ENCODE measurements at places on chromosomes 16 and 17.

DNA sequence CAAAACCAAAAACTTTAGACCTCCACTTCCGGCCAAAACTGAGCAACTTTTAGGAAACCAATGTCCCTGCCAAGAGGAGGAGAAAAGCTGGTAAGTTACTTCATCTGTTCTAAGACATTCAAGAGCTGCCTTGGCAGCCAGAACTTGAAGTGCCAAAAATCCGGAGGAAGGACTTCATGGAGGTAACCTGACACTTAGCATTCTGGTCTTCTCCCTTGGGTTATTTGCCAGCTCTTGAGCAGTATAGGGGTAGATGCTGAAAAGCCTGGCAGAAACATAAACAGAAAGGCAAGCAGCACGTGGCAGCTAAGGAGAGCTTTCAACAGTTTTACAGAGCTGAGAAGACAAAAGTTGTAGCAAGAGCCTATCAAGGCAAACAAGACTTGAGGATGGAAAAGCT lies 53.2 kb downstream of the CDYL2 start:
- no peak for DNase-seq

- DNase-seq = no peak
Observed at GRCh38 chr17:13462673-13463124, 139.0 kb downstream of the HS3ST3A1 start.

GRCh38 chr16:67104845-67105244 lies 4.9 kb upstream of the PHAF1 start:
- no peak for DNase-seq

DNA sequence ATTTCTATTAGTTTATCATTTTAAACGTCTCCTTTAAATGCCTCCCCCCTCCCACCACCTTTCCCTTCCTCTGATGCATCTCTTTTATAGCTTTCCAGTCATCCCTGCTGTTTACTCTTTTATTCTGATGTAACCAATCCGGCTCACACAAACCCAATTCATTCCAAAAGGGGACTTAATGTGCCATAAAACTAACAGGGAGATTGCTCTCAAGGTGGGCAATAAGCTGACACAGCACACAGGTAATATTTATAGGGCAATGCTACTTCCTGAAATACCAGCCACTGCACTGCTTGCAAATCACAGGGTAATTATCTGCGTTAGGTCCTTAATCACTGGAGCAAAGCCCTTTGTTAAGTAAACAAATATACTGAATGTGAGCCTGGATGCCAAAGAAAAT lies 23.3 kb upstream of the CA10 start:
- DNase-seq = peak; percentile 79

- no peak for DNase-seq
Observed at GRCh38 chr16:66751053-66751302, 431 bp downstream of the DYNC1LI2 start.

DNA sequence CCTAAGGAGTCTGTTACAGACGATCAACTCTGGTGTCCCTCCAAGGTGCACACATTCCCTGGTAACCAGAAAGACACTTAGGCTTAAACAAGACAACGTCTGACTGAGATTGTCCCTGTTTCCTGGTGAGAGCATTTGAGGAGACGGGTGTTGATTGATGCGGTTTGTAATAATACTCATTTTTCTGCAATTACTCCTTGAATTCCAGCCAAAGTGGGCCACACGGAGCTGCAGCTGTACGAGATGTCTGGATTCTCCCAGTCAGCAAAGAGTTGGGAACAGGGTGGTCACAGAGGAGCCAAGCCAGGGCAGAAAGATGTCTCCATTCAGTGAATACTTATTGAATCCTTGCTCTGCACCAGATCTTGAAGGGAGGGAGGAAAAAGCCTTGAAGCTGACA lies 30.9 kb upstream of the CES5A start:
- DNase-seq = no peak

- no peak for DNase-seq
Observed at GRCh38 chr16:87834668-87835473, 34.4 kb downstream of the SLC7A5 start.

GRCh38 chr17:57395721-57396321 lies 139.5 kb downstream of the MSI2 start:
- no peak for DNase-seq

DNA sequence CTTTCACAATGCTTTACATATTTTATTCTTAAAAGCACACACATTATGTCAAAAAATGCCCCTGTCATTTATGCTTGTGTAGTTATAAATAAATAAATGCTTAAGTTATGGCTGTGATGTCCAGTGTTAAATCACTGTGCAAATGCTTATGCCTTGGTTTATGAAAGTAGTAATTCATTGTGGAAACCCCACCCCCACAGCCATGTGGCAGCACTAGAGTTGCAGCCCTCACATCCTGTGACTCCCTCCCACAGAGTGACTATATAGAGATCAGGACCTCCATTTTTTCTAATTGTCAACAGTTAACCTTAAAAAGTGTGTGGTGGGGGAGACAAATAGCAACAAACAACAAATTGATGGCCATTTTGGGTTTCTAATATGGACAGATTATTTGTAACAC lies 2.4 kb downstream of the SKAP1 start:
- no peak for DNase-seq

DNA sequence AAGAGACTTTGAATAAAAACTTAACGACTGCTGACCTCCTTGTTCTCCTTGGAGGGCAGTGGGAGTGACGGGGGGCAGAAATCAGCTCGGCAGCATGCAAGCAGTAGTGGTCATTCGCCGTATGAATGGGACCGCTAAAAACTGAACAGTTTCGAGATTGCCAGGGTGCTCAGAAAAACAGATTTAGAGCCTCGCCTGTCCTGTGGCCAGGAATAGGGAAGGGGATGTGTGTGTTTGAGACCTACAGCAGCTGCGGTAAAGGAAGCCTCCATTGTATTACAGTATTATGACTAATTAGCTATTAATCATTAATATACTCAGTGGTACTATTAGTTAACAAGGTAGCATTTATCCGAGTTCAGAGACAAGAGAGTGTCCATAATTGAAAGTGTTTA lies 670 bp upstream of the ZNF652 start:
- no peak for DNase-seq

DNA sequence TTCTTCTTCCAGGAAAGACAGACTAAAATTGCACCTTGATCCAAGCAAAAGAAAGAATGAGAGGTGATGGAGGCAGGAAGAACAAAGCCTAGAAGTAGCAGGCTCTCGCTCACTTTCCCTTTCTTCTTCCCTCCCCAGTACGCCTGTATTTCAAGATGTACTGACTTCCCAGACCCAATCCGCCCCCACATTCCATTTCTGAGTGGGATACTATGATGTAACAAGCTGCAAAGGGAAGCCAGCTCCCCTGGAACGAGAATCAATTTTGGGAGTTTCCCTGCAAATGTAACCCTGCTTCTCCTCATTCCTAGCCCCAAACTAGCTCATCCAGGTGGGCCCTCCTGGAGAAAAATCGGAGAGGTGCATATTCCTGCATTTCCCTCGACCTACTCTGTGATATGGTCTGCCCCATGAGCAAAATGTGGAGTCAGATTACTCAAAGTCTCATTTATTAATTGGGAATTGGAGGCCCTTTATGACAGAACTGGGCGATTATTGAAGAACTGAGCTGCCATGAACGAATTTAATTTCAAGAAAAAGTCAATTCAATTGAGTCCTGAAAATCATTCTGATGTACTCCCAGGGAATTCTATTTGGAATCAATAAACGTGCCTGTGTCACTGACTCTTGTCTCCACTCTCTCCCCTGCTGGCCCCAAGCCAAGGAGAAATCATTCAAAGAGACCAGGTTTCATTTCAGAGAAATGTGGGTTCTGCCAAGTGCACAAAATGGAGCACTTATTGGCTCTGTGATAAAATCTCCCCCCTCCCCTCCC lies 398.9 kb downstream of the SHISA9 start:
- DNase-seq = no peak

GRCh38 chr16:82895843-82896242 lies 269.1 kb downstream of the CDH13 start:
- no peak for DNase-seq

- DNase-seq = peak; percentile 73
Observed at GRCh38 chr16:2963723-2964474, at the start of gene KREMEN2. Gene KREMEN2 (plus strand): TSS chr16:2964275. CDS start chr16:2964521, 246 bp downstream.

DNA sequence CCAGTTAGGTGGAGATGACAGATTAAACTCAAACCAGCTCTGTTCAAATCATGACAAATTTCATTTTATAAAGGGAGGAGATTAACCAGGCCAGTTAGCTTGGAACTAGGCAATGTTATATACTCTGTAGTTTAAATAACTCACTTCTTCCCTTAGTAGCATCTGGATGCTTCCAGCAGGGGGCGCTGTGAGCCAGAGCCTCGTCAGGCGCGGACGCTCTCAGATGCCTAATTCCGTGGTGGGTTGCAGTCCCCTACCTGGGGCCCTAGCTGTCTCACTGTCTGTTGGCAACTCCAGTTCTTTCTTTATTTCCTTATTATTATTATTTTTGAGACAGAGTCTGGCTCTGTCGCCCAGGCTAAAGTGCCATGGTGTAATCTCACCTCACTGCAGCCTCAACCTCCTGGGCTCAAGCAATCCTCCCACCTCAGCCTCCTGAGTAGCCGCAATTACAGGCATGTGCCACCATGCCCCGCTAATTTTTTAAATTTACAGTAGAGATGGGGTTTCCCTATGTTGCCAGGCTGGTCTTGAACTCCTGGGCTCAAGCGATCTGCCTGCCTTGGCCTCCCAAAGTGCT lies 17.3 kb upstream of the WFDC1 start:
- no peak for DNase-seq

DNA sequence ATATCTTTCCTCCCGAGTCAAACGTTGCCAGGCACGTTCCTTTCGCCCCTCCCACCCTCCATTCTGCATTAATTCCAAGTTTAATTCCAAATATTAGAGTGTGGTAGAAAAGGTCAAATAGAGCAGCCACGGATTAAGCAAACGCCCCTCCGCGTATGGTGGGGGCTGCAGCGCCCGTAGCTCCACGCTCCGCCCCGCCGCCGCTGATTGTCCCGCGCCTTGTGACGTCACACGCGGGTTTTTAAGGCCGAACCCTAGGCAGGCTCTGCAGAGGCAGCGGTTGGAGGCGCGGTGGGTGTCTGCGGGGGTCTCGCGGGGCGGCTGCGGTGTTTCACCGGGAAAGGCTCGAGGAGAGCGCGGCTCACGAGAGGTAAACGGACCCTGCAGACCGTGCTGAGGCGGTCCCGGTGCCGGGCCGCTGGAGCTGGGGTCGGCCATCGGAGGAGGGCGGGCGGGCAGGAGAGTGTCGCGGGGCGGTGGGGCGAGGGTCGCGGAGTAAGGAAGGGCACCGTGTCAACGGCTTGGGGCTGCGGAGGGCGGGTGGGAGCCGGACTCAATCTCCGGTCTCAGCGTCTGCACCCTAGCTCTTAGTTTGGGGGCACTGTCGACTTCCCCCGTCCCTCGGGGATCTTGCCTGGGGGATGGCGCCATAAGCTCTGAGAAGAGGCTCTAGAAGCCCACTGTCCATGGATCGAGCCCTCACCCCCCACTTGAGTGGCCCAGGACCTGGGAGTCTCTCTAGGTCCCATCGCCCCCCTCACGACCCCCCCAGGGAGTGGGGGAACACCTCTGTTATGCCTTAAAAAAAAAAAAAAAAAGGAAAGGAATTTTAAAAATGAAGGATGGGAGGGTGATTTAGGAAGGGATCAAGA lies at the start of gene ARL4D:
Gene ARL4D (plus strand): TSS at position 270 of the 872 bp plus-strand sequence. CDS start 740 bp downstream, outside the sequence.
- DNase-seq = no peak

DNA sequence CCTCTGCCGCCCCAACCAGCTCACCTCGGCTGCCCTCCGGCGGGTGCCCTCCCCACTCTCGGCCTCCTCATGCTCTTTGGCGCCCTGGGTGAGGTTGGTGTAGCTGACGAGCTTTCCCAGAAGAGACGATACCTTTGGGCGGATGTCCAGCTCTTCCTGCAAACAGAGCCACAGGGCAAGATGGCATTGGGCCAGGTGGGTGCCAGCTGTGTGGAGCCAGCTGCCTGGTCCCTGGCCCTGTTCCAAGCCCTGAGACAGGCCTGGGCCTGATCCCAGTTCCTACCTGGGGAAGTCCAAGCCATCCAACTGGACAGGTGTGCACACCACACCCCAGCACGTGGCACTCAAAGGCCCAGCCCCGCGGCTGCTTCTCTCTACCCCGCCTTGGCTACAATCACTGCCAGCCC lies 6.9 kb downstream of the SLC12A4 start:
- peak; percentile 90 for DNase-seq

GRCh38 chr17:57092171-57092570 lies 7.1 kb downstream of the AKAP1 start:
- DNase-seq = no peak

DNA sequence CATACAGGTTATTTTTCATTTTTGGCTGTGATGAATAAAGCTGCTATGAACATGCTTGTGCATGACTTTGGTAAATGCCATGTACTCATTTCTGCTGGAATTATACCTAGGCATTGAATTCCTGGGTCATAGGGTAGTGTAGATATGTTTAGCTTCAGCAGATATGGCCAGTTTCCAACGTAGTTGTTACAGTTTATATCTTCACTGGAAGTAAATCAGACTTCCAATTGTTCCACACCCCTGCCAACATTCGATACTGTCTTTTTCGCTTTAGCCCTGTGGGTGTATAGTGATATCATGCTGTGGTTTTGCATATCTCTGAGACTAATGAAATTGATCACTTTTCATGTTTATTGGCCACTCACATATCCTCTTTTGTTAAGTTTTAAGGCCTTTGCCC lies 50.4 kb downstream of the ARHGAP27 start:
- no peak for DNase-seq

- no peak for DNase-seq
Observed at GRCh38 chr16:53071748-53072301, 17.0 kb downstream of the CHD9 start.

- DNase-seq = no peak
Observed at GRCh38 chr17:9890124-9890523, 14.9 kb downstream of the RCVRN start.

DNA sequence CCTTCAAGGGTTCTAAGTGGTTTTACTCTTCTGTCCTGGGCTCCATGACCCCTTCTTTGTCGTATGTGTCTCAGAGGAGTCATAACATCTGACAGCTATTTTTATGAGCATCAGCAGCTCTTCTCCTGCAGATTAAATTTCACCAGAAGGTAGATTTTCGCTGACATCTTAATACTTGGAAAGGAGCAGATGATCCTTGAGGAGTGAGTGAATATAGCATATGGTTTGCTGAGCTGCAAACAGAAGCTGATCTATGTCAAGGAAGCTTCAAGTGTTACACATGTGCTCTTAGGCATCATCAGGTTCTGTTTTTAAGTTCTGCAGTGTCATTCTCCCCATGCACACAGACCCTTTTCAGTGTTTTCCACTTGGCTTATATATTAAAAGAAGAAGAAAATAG lies 49.2 kb upstream of the MYH2 start:
- no peak for DNase-seq

DNA sequence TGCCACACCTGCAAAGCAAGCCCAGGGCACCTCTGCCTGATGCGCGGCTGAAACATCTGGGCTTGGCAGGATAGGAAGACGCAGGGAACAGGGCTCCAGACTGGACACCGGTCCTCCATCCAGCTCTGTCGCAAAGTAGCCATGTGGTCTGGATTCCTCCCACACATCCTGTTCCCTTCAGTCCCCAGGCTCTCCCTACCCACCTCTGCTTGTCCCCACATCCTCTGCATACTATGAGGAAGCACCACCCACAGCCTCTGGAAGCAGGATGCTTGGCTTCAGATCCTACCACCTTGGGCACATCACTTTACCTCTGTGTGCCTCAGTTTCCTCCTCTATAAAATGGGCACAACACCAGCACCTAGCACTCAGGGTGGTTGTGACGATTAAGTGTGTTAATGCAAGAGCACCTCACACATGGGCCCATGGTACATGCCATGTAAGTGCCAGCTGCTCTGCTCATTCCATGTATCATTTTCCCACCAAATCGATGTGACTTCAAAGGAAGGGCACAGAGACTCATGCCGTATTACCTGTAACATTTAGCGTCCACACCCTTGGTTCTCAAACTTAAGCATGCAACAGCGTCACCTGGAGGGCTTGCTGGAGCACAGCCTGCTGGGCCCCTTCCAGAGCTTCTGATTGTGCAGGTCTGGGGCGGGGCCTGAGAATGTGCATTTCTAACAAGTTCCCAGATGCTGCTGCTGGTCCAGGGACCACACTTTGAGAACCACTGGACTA lies 138.6 kb upstream of the SDK2 start:
- peak; percentile 36 for DNase-seq

Measured in NCI-H510A (cell line).